ENCODE measurements at places on chromosomes 2 and 18.

GRCh38 chr2:80291656-80292055 lies 12.9 kb downstream of the LRRTM1 start:
- DNase-seq: no peak

DNA sequence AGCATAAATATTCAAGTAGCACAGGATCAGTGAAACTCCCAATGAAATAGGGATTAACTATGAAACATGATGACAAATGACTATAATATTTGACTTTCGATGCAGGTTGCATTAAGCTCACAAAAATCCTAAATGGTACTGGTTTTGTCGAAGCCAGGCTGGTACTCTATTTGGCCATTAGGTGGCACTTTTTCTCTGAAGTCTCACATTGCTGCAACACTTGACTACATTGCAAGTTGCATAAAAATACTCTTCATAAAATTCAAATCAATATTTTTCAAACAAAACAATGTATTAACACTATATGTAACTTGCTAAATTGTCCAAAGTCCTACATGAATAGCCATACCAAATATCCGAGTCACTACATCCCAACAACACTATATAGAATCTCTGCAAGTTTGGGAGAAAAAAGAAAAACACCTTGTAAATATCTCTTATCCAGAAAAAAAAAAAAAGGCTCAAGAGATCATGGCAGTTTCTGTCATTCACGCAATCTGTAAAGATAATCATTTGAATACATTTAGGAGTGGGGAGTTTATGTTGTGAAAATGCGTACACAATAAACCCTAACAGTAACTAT lies 9.5 kb downstream of the RTTN start:
- no peak for DNase-seq

DNA sequence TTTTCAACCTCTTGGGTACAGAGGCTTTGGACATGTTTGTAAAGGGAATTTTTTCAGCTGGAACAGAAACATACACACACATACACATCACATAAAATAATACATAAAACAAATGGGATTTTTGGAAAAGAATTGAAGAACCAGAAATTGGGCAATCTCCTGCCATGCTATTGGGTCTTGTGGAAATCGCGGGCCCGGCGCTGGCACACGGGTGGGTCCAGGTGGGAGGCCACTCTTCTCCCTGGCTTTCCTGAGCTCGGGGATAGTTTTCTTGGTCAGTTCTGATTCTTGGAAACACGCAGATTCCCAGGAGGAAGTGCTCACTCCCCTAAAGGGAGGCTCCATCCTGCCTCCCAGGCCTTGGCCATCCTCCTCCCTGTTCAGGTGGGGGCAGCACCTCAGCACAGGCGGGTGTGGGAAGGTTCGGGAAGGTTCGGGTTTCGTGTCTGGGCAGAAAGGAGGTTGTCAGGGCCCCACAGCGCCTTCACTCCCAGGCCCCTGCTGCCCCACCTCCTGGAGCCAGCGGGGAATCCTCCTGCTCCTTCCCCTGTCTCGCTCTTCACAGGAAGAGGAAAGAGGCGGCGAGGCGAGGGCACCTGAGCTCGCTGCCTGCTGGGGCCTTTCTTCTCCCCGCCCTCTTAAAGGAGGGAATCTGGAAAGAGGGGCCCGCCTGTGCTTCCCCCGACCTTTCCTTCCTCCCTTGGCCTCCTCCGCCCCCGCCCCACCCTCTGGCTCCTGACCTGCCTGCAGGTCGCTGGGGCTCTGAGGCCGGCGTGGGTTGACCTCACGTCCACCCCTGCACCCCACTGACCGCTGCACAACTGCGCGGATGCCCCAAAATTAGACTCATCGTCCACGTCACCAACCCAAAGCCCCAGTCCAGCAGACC lies 97.8 kb upstream of the PXDN start:
- no peak for DNase-seq

GRCh38 chr2:24231461-24231881 lies 56.6 kb downstream of the FAM228A start:
- DNase-seq: no peak

GRCh38 chr2:182391443-182391842 lies 35.4 kb downstream of the PDE1A start:
- DNase-seq: no peak

GRCh38 chr2:26401739-26402541 lies at the start of gene DRC1:
DRC1 (plus strand) TSS chr2:26401920; CDS start chr2:26401990, 70 bp downstream.
- DNase-seq: peak; percentile 59

GRCh38 chr18:58512648-58513588 lies 116.0 kb downstream of the ALPK2 start:
- DNase-seq: no peak

DNA sequence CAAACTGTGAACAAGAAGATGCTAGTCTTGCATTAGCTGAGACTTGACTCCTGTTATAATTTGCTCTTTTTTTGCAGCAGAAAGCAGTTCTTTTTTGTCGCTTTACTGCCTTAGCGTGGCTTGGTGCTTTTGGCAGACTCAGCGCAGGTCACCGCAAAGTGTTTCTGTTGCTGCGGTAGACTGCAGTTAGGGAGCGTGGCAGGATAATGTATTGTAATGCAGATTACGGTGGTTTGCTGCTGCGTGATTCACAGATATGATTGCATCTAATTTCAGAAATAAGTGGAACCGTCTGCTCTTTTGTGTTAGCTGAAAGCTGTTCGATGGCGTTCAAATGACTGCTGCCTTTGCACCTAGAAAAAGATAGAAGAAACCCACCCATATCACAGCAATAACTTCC lies 131.6 kb upstream of the SATB2 start:
- DNase-seq: no peak

GRCh38 chr2:227804975-227805374 lies 8.7 kb upstream of the CCL20 start:
- DNase-seq: no peak

DNA sequence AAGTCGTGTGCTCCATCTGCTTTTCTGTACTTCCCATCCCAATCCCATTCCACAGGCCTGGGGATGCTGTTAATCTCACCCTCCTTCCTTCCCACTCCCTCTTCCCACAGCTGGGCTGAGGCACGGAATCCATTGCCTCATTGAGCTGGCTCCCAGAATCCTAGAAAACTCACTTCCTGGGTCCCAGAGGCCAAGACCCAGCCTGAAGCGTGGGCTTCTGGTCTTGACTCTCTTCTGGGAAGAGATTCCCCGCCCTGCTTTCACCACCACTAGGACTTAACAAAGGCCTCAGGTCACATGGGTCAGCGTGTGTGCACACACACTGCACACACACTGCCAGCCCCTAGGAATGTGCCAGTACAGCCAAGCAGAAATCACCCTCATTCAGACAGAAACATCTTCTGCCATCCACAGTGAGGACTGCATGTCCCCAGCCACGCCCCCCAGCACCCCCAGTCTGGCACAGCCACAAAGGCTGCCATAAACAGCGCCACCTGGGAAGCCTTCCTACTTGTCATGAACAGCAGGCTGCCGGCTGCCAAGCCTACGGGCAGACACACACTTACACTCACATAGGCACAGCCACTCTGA lies 165.8 kb downstream of the TNS1 start:
- no peak for DNase-seq

GRCh38 chr2:96251721-96252292 lies 14.0 kb downstream of the TMEM127 start:
- no peak for DNase-seq

GRCh38 chr18:45250479-45250878 lies 364.8 kb upstream of the SLC14A2 start:
- no peak for DNase-seq

- DNase-seq: no peak
These were observed 64.5 kb downstream of the DPP4 start for GRCh38 chr2:162009543-162009942.

DNA sequence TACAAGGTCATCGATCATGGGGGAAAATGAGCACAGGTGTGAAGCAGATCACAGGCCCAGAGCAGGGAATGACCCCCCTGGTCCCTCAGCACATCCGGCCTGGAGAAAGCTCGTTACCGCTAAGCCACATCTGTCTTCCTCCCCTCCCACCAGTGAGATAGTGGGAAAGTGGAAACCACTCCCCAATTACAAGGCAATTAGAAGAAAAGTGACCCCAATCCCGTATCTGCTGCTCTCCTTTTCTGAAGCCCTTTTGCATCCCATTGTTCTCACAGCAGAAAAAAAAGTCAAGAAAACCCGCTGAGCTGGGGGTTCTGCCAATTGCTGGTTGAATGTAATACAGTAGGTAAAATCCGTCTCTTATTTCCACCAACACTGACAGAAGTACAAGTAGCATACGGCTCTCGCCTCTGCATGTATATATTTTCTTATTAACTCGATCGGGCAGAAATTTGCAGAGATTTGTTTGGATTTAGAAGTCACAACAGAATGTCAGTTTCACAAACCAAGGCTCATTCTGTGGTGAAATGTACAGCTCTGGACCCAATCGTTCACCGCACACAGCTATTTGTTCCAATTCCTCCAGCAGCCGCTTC lies 287.0 kb downstream of the TCF4 start:
- DNase-seq: no peak

Data from liver (tissue), 10 donors.